ENCODE measurements at places on chromosomes 2 and 18.

GRCh38 chr2:172938713-172939375 lies 136.8 kb upstream of the MAP3K20 start:
- DNase-seq, result no peak

GRCh38 chr2:234823877-234824376 lies 127.9 kb upstream of the SH3BP4 start:
- DNase-seq, result no peak

- no peak for DNase-seq
Measured at GRCh38 chr18:22558945-22559385, 141.2 kb upstream of the CTAGE1 start.

- DNase-seq, result no peak
Measured at GRCh38 chr2:80329491-80329890, 24.9 kb upstream of the LRRTM1 start.

DNA sequence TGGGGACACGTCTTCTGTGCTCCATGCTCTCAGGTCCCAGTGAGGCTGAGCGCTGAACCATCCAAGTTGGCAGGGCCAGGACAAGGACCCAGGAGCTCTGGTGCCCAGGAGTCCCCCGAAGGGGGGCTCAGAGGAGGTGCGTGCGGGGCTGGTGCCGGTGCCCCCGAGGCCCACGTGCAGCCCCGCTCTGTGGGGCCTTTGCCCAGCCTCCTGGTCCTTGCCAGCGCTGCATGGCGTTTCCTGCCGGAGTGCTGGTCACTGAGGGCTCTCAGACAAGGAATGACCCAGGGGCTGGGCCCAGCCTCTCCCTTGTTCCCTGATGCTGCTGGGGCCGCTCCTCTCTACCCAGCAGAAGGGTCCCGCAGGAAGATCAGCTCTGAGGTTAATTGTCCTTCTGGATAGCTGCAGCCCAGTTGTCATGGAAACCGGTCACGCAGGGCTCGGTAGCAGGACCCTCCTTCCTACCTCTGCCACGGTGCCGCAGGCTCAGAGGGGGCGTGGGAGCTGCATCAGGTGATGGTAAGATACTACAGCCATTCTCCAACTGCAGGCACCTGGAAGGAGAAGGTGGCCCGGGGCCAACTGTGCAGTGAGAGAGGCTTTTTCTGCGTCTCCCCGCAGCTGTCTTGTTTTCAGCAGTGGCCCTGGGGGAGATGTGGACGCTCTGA lies 64.5 kb downstream of the RRM2 start:
- no peak for DNase-seq
